Heart left ventricle (tissue), 16 donors: ENCODE measurements at places on chromosomes 13 and 19. TPM values are rescaled to one million over a fixed set of nuclear protein-coding genes. Genes with fewer than 3 reads are reported as not detected.

DNA sequence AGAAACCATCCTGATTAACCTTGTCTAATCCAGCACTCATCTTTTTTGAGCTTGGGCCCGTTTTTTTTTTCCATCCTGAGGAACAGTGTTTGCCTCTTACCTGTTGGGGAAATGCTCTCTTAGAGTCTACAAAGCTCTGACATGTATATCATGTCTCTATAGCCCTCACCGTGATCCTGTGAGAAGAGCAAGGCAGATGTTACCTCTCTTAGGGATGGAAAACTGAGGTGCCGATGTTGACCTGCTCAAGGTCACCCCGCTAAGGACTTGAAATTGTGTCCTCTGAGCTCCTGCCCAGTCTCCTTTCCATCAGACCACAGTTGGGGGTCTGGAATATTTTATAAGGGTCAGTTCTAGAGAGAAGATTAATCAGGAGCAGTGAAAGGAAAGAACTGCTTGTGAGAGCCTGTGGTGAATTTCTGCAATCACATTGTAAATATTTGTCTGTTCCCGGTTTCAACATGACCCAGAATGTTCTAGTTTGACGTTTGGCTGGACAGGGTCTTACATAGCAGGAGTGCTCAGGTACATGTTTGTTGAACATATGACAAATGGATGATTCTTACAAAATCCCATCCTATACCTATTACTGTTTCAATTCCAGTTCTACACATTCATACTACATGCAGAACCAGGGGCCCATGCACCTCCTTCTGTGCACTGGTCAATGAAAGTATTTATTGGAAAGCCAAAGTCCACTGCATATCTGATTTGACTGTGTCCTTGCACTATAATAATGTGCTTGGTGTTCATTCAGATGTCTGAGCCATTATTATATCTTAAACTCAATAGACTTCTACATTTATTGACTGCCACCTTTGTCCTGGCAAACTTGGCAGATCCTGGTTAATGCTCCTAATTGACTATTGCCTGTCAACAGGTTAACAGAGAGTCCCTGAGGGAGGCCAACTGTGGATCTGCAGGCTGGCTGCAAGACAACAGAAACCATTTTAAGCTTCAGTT is 12.1 kb downstream of the SLC25A15 start:
- no peak for DNase-seq

- DNase-seq, result peak; percentile 57
These were observed 110.9 kb downstream of the KL start for GRCh38 chr13:33127009-33127551.

ZNF540 gene
- 4.8 TPM for total RNA-seq

CEACAM8 gene
- not detected for total RNA-seq

- no peak for DNase-seq
These were observed 102.5 kb downstream of the URI1 start for GRCh38 chr19:30044273-30045248.

ZNF560 gene
- total RNA-seq, result not detected

KLF1 gene
- not detected for total RNA-seq

DNA sequence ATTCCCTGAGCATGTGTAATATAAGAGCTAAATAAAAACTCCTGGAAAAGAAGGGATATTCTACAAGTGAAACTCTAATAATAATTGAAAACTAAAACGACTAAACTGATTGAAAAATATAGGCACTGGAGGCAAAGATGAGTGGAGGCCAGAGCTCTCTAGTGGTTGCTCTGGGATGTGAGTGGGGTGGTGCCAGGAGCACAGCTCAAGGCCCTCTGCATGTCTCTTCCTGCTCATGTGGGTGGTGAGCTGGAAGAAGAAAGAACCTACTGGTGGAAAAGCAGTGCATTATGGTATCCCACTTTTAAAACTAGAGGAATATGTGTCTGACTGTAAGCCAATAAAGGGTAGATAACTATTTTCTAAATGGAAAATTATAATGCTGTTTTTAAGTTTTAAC is 15.8 kb upstream of the ARHGEF7 start:
- no peak for DNase-seq

GRCh38 chr19:30920222-30920621 is 429.0 kb downstream of the TSHZ3 start:
- DNase-seq, result no peak

DNA sequence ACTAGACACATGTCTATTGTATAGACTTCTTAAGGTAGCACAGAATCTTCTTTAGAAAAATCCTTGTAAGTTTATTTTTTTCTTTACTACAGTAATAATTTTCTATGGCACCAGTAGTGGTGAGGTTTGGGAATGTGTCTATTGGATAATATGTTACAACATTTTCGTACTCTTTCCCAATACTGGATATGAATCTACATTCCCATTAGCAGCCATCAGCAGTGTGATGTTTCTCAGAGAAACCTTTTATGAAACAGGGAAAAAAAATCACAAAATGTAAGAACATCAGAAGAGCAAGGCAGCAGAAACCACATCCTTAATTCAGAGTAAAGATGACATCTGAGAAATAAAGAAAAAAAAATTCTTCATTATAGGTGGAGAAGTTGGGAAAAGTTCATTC is 83.3 kb downstream of the POSTN start:
- DNase-seq, result no peak

DNA sequence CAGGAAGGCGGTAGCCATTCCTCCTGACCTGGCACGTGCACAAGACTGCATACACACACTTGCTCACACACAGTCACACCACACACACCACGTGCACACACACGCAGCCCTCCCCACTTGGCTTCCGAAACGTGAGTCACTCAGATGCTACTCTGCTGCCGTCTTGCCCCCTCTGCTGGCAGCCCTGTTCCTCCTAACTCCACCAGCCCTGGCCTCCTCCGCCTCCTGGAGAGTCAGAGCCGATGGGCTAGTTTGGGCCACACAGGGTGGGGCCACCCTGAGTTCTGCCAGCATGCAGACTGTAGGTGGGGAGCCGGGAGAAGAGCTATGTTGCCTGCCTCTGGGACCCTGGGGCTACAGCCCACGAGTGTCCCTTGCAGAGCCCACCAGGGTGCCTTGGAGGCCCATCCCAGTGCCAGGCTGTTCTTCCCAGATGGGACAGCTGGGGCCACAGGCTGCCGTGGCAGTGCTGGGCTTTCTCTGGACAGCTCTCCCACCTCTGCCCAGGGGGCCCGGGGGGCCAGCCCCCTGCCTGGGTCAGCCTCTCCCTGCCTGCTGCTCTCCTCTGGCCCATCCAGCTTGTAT is 12.1 kb downstream of the PIN1 start:
- no peak for DNase-seq

STOML3 gene
- total RNA-seq, result not detected

DNA sequence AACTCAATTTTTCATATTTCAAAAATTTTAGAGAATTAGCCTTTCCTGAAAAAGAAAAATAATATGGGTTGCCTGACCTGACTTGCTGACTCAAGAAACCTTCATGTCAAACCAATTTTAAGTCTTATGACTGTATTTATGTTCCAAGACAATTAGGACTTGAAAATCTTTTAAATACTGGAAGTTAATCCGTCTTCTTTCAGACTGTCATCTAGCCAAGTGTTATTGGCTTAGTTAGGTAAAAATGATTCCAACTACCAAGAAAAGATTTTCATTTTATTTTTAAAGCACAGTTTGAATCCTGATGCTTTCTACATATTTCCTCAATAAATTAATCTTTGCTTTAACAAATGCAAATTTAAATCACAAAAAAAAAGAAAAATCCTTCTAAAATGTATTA is 337.6 kb downstream of the SLITRK6 start:
- no peak for DNase-seq

HIPK4 gene
- total RNA-seq, result 0.07 TPM

SPTBN4 gene
- total RNA-seq, result 4.2 TPM

DNA sequence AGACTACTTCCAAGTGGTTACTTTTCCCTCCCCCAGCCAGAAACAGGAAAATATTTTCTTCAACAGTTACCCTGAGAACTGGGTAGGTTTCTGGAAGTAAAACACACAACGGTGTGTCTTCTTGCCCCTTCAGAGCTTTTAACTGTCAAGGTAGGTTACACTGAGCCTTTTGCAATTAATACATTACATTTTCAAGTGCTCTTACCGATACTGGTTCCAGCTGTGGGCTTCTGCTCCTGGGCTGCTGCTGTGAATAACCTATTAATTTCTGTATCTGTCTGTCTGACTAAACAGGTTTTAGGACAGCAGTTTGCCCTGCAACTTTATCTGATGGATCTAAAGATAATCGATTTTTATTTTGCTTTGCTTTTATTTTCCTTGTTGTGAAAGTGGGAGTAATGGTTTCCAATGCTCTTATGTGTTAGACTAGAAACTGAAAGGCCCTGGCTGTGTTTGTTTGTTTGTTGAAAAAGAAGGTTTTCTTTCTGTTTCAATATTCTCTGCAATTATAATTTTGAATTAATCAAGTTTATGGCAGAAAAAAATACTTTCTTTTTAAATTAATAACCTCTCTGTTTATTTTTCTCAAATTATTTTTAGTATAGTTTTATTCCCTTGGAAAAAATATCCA is 196.7 kb upstream of the SLITRK6 start:
- DNase-seq, result no peak

SPIB gene
- total RNA-seq, result not detected

PRDX2 gene
- total RNA-seq, result 722 TPM

DNA sequence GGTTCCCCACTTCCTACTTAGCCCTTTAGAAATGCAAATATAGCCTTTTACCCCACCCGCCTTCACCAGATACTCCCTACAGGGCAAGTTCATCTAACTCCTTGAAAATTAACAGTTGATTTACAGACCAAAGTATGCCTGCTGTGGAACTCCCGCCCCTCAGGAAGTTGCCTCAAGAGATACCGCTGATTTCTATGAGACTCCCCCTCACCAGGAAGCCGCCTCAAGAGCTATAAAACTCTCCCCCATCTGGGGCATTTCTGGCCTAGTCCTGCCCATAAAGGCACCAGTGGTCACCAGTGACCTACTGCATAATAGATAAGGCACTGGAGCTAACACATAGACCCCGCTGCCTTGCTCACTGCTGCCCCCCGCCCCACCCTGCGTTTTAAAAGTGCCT is 201.7 kb upstream of the UBL3 start:
- no peak for DNase-seq

PALM3 gene
- total RNA-seq, result 0.60 TPM

GRCh38 chr19:28898249-28898648 is 314.7 kb downstream of the UQCRFS1 start:
- no peak for DNase-seq

DNA sequence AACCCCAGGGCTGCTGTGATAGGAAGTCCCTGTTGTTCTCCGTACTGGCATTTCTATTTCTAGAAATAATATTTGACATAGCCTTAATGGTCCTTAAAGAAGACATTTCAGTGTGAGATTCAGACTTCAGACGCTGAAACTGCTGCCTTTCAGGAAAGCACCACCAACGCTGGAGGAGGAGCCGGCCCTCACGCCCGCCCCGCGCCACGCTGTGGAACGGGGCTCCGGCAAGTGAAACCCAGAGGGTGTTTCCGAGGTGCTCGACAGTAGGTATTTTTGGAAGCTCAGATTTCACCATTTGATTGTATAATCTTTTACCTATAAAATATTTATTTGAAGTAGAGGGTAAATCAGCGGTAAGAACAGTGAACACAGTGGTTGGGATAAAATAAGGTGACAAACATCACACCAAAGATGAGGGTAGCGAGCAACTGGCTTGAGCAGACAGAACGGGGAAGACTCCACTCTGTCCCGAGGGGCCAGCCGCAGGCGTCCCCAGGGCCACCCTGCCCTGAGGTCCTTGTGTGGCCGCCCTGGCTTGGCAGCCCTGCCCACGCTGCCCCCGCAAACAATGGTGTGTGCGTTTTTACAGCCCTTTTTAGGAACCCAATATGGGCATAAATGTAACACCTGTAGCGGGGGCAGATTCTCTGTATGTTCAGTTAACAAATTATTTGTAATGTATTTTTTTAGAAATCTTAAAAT is 85.6 kb upstream of the MCF2L start:
- DNase-seq, result no peak

DNA sequence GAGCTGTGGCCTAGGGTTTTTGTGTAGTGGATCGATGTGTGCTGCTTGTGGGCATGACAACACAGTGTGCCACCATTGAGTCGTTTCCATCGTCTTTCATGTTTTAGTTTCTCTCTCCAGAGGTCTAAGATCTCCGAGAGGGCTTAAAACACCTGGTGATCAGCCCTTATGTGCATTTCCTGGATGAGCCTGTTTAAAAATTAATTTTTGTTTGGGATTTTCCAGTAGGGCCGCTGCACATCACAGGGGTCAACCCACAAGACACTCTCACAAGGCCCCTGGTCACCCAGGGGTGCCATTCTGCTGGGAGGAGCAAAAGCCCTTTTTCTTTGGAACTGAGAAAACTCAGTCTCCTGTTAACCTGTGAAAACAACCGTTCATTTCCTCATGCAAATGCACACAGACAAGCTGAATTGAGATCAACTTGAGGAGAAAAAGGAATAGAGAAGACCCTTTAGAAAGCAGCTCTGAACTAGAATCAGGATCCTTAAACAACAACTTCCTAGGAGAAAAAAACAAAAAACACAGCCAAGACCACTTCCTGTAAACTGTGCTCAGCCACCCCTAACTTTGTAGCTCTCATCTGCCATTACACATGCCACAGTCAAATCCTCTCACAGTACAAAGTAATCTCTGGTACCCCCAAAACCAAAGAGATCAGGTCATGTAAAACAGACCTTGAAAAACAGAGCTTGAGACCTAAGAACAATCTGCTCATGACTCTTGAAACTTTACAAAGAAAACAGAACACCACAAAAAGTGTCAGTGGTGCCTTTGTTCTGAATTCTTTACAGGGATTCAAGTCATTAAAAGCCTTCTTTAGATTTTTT is 8.3 kb upstream of the MTRF1 start:
- DNase-seq, result no peak

GRCh38 chr19:14369399-14370168 is 11.7 kb upstream of the ADGRE5 start:
- peak; percentile 53 for DNase-seq

DNA sequence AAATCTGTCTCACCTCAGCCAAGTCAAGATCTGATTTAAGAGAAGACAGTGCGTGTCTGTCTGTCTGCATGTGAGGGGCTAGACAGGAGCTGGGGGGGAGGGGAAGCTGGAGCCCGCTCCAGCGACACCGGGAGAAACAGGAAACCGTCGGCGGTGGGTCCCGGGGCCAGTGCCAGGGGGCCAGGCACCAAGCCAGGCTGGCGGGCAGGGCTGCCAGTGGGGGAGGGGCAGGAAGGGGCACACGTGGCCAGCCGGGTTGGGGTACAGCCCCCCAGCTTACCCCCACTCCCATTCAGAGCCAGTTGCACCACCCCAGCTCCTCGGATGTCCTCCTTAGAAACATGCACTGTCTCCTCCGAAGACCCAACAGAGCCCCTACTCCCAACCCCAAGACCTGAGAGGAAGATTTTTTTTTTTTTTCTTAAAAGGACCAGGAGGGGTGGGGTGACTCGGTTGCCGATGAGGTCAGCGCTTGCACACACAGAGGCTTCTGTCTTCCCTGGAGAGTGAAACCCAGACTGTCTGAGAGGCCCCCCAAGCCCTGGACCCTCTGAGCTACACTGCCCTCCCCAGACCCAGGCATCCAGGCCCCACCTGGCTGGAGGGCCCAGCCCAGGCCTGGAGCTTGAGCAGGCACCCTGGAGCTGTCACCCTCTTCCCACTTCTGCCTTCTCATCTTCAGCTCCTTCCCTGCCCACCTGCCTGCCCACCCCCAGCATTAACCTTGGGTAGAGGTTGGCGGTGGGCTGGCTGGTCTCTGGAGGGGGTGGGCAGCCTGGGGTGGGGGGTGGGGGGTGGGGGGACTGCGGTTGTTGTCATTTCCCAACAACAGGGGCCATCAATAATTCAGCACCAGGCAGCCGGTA is 4.0 kb downstream of the ERF start:
- DNase-seq, result peak; percentile 51

GRCh38 chr13:31930901-31931522 is 100.6 kb upstream of the FRY start:
- DNase-seq, result no peak

- no peak for DNase-seq
These were observed 62.4 kb downstream of the COLGALT1 start for GRCh38 chr19:17617807-17618192.
